ENCODE measurements at places on chromosomes 5 and 9.

DNA sequence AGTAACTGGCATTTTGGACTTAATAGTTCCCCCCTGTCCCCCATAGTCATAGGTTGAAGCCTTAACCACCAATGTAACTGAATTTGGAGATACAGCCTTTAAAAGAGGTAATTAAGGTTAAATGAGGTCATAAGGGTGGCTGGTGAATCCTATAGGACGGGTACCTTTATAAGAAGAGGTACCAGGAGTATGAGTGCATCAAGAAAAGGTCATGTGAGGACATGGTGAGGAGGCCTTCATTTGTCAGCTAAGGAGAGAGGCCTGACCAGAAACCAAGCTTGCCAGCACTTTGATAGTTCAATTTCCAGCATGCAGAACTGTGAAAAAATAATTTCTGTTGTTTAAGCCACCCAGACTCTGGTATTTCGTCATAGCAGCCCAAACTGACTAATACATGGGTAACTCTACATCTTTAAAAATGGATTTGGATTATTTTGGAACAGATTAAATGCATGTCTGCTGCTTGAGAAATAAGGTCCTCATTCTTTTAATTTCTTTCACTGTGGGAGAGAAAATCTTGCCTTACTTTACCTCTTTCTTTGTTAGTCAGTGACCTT is 9.7 kb downstream of the RASA1 start:
- no peak for DNase-seq

DNA sequence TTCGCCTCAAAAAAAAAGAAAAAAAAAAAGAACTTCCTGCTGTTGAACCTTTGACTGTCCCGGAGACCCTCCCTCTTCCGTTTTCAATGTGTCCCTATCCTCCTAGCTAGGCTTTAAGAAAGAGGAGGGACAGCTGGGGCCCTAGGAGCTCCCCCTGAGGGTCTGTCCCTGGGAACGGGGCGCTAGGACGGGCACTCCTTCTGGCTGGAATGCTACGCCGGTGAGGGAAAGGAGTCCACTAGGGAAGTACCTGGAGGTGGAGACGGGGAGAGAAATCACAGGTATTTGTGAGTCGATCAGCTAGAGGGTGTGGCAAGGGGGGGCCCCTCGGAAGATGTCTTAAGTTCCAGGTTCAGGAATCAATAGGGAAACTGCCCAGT is 4.6 kb downstream of the SIT1 start:
- DNase-seq: no peak

DNA sequence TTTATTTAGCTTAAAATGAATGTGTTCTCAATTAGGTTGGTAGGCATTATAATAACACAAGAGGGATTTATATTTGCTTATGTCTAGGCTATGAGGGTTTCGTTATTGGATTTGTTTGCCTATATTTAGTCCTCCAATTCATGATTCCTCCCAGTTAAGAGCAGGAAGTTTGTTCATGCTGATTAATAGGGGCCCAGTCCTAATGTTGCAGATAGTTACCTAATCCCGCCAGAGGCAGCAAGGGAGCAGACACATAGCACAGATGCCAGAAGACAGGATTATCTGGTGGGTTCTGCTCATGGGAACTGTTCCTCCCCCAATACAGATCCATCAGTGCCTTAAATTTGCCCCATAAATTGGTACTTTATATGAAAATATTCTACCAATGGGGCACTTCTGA is 100.8 kb upstream of the TLE4 start:
- DNase-seq: no peak

- DNase-seq: no peak
Observed at GRCh38 chr5:146369691-146370090, 31.1 kb downstream of the POU4F3 start.

GRCh38 chr9:90857091-90857490 is 55.5 kb downstream of the SYK start:
- DNase-seq: no peak

GRCh38 chr9:95836072-95836471 is 39.4 kb upstream of the ERCC6L2 start:
- DNase-seq: no peak

- DNase-seq: no peak
Observed at GRCh38 chr9:95098391-95098921, 219.1 kb downstream of the FANCC start.

GRCh38 chr5:54956922-54957321 is 28.5 kb downstream of the ESM1 start:
- no peak for DNase-seq

GRCh38 chr9:85521371-85522197 is 220.2 kb downstream of the AGTPBP1 start:
- no peak for DNase-seq

DNA sequence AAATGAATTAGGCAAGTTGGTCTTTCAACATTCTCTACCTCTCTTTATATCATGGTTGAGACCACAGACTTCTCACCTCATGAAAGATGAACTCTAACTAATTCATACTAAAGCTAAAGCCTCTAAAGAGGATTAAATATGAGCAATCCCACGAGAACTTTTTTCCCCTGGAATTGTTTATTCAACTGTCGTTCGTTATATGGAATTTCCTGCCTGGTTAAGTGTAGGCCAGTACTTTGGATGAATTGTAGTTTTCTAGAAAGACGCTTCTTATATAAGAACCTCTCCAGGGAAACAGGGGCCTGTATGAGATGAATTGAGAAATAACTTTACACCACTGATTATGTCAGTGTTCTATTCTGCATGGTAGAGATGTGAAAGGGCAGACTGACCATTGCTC is 42.9 kb downstream of the PDCD1LG2 start:
- no peak for DNase-seq

DNA sequence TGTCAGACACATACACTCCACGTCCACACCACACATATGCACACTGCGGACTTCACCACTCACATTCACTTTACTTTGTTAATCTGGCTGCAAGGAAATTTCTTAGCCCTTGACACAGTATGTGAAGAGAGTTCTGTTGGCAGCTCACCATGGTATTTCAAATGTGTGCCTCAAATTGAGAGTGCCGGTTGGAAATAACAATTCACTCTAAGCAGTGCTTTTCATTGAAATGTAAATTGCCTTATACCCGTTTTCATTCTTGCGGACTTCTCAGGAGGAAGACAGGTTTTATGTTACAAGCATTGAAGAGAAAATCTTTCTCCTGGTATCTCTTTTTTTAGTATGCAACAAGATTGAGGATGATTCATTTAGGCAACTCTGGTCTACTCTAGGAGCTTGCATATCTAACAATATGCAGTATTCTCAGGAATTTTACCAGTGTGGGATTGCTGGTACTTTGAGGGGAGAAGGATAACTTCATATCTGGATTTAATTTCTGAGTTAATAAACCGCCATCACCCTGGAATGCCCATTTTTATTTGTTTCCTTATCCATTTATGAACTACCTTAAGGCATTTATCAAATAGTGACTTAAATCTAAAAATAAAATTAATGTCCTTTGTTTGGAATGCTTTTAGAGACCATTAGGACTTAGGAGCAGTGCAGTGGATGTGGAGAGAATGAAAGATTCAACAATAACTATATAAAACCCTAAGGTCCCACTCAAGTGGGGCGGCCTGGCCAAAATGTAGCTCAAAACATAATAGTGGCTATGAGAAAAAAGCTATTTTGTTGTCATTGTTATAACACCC is 87.0 kb downstream of the IQGAP2 start:
- no peak for DNase-seq

GRCh38 chr5:169909945-169910344 is 70.3 kb downstream of the INSYN2B start:
- DNase-seq: no peak

DNA sequence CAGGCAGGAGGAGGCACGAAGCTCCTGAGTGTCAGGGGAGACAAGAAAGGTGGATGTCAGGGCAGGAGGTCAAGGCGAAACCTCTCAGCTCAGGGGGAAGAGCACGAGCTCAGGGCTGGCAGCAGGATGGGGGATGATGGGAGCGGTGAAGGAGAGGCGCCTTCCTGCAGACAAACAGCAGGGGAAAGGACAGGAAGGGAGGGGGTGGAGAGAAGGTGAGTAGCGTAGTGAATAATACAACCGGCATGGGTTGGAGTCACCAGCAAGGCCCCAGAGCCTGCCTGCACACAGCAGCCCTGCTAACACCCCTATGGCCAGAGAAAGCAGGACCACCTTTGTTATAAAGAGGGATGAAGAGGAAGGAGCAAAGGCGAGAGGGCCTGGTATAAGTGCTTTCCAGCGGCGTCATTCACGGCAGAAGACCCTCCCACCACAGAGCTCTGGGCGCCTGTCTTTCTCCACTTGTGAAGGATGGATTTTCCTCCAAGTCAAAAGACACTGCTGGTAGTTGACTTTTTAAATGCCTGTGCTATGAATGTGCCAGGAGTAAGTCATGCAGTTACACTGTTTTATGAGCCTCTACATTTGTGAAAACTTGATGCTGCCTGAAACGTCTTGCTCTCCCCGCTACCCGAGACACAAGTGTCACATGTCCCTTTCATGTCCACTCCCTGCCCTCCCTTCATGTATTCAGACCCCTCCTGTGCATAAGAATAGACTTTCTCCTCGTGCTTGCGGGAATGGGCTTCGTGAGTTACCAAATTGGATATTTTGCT is 84.8 kb upstream of the IRX1 start:
- no peak for DNase-seq

GRCh38 chr9:136216541-136217244 is 11.8 kb upstream of the LHX3 start:
- DNase-seq: no peak

GRCh38 chr5:53738105-53738504 is 177.7 kb downstream of the NDUFS4 start:
- no peak for DNase-seq

DNA sequence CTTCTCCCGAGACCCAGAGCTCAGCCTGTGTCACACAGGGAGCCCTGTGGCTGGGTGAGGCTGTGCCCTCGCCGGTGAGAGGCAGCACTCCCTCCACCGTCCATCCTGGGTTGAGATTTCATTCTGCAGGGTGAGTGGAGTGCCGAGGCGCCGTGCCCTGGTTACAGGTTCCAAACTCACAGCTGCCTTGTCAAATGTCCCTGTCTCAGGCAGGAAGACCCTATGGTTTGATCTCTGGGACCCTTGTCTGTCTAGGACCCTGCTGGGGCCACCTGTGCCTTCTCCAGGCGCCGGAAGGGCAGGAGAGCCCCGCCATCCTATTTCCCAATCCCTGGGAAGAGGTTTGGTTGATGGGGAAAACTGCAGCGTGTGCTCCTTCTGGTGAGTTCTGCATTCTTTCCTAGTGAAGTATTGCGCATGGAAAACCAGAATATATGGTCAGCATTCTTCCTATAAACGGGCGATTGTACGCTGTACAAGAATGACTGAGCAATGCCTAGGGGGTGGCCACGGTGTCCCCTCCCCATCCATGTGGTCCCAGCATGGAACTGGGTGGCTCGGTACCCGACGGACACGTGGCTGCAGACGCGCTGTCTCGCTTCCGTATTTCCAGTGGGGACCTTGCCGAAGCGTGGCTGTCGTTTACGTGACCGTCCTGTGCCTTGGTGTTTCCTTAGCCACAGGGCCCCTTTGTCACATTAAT is 95.9 kb upstream of the COL5A1 start:
- DNase-seq: no peak

- no peak for DNase-seq
Observed at GRCh38 chr5:11013793-11014192, 252.8 kb upstream of the DAP start.

DNA sequence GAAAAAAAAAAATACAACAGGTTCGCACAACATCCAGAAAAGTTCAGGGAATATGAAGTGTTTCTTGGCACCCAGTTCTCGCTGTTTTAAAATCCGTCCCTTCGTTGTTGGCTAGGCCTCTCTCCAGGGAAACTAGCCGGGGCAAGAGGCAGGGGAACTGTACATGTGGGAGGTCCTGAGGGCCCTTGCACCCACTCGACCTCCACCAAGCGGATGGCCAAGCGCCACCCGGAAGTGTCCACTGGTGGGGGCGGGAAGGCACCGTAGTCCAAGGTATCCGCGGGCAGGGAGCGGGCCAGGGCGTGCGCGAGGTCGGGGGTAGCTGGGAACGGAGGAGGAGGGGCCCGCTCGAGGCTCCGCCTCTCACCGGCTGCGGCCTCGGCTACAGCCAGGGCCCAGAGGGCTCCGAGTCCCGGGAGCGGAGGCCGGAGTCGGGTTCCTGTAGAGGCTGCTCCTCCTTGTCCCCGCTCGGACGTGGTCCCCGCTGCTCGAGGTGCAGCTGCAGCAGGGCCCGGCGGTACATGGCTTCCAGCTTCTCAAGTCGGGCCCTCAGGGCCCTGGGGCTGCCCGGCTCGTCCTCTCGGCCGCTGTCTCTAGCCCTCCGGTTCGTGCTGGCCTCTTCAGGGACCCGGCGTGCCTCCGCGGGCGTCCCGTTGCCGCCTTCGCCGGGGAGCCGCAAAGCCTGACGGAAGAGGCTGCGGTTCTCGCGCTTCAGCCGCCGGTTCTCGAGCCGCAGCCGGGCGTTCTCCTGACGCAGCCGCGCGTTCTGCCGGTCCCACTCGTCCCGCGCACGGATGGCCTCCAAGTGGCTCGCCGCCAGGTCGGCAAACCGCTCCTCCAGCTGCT is 720 bp downstream of the TUSC1 start:
- peak; percentile 6 for DNase-seq

DNA sequence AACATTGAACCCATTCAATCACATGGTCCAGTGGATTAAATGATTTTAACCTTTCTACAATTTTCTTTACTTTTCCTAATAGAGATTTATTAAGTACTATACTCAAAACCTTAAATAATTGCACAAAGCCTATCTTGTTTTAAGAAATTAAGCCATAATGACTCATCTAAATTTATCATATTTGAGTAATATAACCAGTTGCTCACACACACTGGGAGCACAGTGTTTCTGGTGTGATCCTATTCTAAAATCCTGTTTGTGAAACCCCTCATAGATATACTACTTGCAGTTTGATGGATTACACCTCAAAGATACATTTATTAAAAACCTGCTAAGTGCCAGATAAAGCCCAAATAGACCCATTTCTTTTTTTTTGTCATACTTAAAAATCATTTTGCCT is 668.3 kb upstream of the CDH18 start:
- DNase-seq: no peak

DNA sequence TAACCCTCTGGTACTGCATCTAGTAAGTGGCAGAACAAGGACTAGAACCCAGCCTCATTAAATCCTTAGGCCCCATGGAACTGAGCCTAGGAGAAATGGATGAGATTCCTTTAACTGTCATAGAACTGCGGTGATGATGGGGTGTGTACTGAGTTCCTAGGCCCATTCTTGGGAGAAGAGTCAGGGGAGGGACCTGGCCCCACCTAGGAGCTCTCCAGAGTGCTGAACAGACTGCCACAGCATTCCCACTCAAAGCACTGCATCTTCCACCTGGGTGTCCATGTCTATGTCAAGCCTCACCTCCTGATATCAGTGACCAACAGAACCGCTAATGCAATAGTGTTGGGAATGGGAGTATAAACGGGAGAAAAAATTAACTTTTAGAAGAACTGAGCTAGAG is 36.6 kb downstream of the TTLL11 start:
- no peak for DNase-seq

DNA sequence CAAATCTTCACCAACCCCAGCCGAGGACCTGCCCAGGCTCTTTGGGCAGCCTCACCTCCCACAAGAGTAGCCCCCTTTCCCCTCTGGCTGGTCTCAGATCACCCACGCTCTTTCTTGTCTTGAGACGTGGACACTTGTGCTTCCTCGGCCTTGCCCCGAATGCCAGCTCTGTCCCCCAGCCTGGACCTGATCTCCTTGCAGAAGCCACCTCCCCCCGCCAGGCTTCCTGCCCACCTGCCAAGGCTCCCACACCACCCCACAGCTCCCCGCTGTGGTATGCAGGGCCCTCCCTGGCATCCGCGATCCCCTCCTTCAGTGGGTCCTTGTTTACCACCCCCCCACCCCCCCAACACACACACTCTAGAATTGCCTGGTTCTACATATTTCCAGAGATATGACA is 133.7 kb downstream of the ROR2 start:
- no peak for DNase-seq

GRCh38 chr9:89413963-89414638 is 83.8 kb downstream of the SEMA4D start:
- DNase-seq: no peak

Data from stimulated activated CD4-positive, alpha-beta T cell treated with anti-CD3 and anti-CD28 coated beads, Interleukin-2, amount 100 ng/mL, for 24 hours (primary cell).